Stimulated activated CD4-positive, alpha-beta T cell treated with anti-CD3 and anti-CD28 coated beads, TNF-alpha, amount 100 ng/mL, for 48 hours (primary cell): ENCODE measurements at places on chromosomes 3 and 15.

DNA sequence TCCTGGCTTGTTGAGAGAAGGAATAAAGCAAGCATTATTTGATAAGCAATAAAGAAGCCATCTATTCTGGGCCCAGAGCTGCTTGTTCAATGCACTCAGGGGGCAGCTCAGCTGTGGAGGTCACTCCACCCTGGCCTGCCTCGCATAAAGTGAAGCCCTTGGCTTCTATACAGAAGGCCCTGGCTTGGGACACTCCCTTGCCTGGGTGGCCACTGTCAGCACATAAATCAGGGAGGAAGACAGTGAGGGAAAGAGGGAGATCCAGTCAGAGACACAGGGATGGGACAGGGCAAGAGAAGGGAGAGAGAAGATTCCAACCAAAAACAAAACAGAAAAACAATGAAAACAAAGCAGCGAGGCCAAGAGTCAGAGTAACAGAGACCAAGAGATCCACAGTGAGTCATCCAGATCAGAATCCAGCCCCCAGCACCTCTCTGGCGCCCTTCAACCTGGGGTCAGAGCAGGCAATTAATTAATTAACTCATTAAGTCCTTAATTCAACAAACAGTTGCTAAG, 11.8 kb downstream of the INSYN1 start:
- DNase-seq: no peak

- no peak for DNase-seq
These were observed 167.2 kb upstream of the KCNMB2 start for GRCh38 chr3:178369006-178369405.

GRCh38 chr15:101193806-101194545, 57.9 kb downstream of the CHSY1 start:
- no peak for DNase-seq

DNA sequence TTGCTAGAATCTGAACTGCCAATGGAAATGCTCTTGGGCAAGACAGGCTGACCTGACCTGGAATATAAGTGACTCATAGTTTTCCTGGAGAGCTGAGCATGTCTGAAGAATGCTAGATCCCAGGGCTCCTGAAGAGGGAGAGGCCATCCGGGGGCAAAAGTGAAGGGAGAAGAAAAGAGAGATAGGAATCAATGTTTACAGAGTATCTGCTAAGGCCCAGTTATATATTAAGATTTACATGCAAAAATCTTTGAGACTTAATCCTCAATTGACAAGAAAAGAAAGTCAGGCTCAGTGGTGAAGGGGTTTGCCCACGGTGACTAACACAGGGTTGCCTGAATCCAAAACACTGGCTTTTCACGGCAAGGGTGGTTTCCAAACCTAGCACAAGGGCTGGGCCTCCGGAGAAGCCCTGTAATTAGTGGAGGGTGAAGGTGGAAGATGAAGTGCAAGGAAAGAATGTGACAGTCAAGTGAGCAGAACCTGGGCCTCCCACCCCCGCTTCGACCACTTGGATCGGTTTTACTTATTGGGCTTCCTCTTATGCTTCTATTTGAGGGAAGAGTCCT, 91.7 kb upstream of the FGF12 start:
- peak; percentile 22 for DNase-seq

DNA sequence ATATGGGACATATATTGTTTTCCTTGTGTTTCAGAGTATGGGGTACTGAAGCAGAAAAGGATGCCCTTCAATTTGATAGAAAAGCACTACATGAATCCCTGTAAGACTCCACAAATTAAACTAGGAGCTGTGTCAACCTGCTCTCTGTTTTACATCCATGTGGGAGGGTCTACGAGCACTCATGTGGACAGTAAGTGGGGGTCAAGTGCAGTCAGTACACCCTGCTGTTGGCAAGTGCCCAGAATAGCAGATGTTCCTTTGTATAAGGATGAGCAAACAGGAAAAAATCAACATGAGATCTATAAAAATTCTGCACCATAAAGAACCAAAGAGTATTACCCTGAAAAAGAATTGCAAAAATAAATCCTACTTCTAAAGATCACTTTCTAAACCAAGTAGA, 659.9 kb downstream of the SI start:
- DNase-seq: no peak

DNA sequence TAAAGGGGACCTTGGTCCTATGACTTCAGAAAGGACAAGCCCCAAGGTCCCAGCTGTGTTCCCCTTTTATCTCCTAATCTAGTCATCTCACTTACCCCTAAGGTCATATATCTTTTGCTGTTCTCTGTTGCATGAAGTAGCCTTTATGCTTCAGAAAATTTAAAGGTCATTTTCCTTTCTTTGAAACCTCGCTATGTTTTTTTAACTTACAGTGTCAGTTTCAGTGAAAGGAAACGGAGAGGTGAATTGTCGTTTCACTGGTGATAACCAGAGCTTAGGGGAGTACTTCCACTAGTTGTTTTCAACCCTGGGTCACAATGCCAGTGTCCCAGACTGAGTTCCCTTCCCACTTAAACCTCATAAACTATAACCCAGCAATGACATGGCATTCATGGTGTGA, 357.4 kb downstream of the GAP43 start:
- DNase-seq: no peak

DNA sequence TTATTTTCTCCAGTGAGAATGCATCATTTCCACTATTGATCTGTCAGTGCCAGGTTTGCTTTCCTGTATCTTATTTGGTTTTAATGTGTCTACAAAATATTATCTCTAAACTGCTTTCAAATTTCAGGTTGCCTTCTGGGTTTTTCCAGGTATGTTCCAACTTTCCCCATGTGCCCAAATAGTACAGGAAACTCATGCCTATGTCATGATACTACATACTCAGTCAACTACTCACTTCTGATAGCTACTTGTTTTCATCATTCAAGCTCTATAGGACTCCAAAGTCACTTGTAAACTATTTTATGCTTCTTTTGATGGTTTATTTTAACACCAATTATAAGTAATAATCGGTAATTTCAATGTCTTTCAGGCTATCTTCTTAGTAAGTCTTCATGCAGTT, 134.8 kb upstream of the TTC14 start:
- DNase-seq: no peak

- no peak for DNase-seq
These were observed 462.1 kb upstream of the CDIN1 start for GRCh38 chr15:36117296-36117787.
